COLO829 (cell line): ENCODE measurements at places on chromosomes 11 and 22.

DNA sequence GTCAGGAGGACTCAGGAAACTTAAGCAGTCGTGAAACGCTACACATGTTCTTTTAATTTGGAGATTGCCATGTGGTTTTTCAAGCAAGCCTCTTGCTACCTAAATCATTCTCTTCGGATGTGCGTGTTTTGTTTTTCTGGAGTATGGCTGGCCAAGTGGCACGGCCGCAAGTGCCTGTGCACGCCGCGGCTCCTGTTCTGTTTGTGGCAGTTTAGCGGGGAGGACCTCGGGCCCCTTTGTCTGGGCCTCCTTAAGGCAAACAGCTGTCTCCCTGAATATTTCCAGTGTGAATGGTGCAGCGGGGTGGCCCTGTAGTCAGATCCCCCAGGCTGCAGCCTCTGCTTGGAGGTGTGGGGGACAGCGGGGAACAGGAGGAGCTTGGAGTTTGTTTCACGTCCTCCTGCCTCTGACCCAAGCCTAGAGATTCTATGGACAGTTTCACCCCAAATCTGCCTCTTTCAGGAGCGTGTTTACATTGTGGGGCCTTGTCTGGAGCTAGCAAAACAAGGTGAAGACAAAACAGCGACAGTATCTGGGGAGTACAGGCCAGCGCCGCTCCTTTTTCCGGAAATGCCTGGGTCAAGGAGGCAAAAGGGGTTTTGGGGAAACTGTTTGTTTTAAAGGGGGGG, 1.3 kb downstream of the LRP5 start:
- no peak for DNase-seq

- no peak for DNase-seq
These were observed 2.6 kb downstream of the PATZ1 start for GRCh38 chr22:31343235-31344191.

DNA sequence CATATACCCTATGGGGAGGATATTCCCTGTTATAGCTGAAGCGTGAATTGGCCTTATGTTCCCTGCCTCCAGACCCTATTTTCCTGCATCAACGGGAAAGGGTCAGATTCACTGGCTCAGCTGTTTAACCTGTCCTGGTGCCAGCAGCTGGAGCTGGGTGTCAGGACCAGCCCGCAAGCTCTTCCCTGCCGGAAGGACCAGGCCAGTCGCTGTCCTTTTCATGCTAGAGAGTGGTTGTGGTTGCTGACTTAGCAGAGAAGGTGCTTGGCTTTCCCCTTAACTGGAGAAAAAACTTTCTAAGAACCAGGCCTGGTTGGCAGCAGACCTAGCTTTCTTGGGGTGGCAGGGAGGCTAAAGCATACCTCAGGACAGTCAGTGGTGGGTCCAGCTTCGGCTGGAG, 5.2 kb upstream of the SREBF2 start:
- no peak for DNase-seq

- no peak for DNase-seq
These were observed 516 bp downstream of the LRFN4 start for GRCh38 chr11:66857234-66857926.

- DNase-seq: no peak
These were observed at the start of gene PARVB for GRCh38 chr22:44024288-44024921. TSS of gene PARVB (plus strand) at chr22:44024302. CDS start at chr22:44024340, 38 bp downstream.

GRCh38 chr22:30754971-30755758, 60.5 kb downstream of the OSBP2 start:
- peak; percentile 91 for DNase-seq
